Kidney glomerular epithelial cell (primary cell): ENCODE measurements at places on chromosomes 2 and 18.

DNA sequence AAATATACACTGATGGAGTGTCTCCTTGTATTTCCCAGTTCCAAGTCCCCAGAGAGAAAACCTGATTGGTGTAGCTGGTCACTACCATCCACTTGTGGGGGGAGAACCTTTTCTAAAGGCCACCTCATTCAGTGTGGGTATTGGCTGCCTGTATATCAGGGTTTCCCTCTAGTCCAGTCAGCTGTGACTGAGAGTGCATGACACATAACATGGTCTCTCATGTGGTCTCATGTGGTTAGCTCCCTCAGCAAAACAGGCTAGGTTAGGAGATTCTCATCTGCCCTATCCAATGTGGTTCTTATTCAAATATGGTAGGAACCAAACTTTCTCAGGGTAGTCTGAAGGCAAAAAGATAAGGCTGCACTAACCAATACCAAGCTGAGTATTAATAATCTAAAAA, 4.1 kb upstream of the GORASP2 start:
- DNase-seq, result no peak

DNA sequence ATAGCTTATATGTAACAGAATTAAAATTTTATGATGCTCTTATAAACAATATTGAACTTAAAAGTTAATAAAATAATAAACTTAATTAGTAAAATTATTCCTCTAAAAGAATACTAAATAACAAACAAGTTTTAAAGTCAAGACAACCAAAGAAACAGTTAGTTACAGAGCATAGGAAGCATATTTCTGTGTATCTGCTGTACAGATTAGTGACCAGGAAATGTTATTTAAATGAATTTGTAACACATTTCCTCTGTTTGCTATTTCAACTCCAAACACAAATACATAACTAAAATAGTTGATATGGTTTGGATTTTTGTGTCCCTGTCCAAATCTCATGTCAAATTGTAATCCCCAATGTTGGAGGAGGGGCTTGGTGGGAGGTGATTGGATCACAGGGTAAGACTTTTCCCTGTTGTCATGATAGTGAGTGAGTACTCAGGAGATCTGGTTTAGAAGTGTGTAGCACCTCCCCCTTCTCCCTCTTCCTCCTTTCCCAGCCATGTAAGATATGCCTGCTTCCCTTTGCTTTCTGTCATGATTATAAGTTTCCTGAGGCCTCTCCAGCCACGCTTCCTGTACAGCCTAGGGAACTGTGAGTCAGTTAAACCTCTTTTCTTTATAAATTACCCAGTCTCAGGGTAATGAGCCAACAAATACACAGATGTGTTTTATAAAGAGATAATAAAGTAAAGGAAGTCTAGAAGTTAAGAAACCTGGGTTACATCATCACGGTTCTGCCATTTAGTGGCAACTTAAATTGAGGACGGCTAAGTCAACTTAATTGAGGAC, 51.8 kb downstream of the ROCK2 start:
- DNase-seq, result no peak

DNA sequence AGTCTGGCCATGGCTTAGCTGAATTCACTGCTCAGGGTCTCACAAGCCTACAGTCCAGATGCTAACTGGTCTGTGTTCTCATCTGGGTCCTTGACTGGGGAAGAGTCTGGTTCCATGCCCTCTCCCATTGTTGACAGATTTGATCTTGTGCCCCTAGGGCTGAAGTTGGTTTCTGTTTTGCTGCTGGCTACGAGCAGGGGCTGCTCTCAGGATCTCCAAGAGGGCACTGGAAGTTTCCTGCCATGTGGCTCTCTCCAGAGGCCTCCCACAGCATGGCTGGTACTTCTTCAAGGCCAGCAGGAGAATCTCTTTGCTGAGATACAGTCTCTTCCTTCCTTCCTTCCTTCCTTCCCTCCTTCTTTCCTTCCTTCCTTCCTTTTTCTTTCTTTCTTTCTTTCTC, 78.1 kb downstream of the SPP2 start:
- no peak for DNase-seq

GRCh38 chr18:48762836-48763718, 187.7 kb downstream of the SMAD7 start:
- DNase-seq, result no peak

- DNase-seq, result no peak
These were observed 14.9 kb downstream of the LPIN2 start for GRCh38 chr18:2997846-2998564.

DNA sequence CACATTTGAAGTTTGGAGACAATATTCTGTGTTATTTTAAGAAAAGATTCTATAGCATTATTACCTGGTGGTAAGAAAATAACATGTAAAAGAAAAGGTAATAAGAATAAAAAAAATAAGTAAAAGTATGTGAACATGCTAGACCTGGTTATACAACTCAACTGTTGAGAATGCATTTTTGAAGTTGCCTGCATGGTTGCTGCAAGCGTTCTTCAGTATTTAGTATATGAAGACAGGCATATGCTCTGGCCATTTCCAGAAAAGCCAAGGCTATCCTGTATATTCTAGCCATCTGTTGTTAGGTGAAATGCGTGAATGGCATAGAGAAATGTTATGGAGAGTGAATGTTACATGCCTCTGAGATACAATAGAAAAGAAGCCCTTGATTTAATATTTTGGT, 6.8 kb upstream of the MMADHC start:
- no peak for DNase-seq

- no peak for DNase-seq
These were observed 291.5 kb upstream of the KLHL29 start for GRCh38 chr2:23093513-23093912.

GRCh38 chr2:3488855-3489763, 30.2 kb downstream of the ADI1 start:
- peak; percentile 8 for DNase-seq

DNA sequence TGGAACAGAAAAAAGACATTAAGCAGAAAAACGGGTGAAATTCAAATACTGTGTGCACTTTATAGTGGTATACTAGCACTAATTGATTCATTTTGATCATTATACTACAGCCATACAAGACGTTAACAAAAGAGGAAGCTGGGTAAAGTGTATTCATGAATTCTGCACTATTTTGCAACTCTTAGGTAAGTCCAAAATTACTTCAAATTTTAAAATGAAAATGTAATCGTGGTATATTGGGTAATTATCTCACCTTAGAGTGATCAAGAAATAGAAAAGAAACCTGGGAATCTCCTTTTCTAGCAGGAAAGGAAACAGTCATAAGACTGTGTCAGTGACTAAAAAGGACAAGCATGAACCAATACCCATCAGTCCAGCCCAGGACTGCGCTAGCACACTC, 5.4 kb downstream of the TGFBRAP1 start:
- DNase-seq, result no peak

GRCh38 chr2:176910828-176911227, 301.8 kb upstream of the HNRNPA3 start:
- no peak for DNase-seq

- DNase-seq, result peak; percentile 32
These were observed 211.6 kb upstream of the MMADHC start for GRCh38 chr2:149799013-149799705.

- DNase-seq, result no peak
These were observed 41.6 kb upstream of the HK2 start for GRCh38 chr2:74792282-74792681.

DNA sequence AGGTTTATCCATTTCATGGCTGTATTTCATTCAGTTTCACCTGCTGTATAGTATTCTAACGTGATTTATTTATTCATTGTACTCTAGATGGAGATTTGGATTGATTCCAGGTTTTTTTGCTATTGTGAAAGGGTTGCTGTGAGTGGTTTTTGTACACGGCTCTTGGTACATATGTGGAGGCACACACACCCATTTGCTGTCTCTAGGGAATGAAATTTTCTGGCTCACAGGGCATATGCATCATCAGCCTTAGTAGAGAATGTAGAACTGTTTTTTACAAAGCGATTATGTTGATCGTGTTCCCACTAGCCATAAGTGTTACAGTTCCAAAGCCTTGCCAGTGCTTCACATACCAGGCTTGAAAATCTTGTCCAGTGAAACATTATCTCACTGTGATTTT, 5.1 kb downstream of the SPTBN1 start:
- DNase-seq, result no peak

GRCh38 chr2:85183076-85183475, 49.9 kb downstream of the TCF7L1 start:
- no peak for DNase-seq

DNA sequence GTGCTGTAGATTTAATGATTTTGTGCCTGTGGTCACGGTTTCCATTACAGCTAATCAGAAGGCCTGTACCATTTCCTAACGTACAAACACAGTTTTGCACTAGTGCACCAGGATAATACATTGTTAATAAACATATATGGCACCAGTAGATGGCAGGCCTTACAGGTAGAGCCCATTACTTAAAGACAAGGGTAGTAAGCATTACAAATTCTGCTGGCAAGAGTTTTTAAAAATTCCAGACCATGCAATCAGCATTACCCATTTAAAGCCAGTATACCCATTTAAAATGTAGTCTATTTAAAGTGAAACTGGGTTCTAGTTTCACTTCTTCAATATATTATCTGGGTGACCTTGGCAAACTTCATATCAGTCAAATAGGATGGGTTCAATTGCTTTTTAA, 224.2 kb downstream of the NUP35 start:
- DNase-seq, result no peak

GRCh38 chr18:74353169-74353775, 37.6 kb downstream of the C18orf63 start:
- DNase-seq, result peak; percentile 59

- DNase-seq, result peak; percentile 79
These were observed 13.9 kb downstream of the NOSTRIN start for GRCh38 chr2:168816369-168816768.

DNA sequence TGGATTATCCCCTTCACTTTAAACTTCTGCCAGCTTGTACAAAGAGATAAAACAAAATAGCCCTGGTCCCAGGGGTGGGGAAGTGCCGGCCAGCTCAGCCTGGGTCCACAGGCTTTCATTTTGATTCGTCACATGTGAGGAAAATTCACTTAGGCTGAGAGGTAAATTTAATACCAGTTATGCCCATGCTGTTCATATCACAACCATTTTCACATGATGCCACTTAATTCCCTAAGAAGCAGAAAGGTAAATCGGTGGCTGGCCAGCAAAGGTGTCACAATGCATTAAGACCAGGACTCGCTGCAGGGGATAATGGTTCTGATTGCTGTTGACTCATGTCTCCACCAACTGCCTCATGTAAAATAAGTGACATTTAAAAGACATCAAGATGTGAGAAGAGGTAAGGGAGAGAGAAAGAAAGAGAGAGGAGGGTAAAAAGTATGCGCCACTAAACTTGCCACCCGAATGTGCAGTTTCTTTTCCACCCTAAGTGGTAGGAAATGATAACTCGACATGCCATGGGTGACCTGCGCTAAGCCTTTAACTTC, 261.0 kb upstream of the SIX3 start:
- DNase-seq, result no peak

DNA sequence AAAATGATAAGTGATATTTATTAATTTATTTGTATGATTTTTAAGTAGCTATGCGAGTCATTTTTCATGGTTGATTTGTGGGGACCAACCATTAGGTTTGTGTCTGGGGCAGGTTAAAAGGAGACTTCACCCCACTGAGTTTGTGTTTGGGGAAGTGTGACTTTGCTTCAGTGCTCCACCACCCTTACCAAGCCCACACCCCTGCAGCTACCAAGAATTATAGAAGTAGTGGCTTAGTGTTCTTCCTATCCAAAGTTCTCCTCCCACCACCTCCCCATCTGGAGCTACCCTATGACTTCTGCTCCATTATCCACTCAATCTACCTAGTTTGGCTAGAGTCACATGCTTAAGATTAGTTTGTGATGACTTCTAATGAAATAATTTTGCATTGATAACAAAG, 182.1 kb upstream of the ZEB2 start:
- DNase-seq, result no peak

- no peak for DNase-seq
These were observed 72.9 kb downstream of the PTRHD1 start for GRCh38 chr2:24720310-24720709.

DNA sequence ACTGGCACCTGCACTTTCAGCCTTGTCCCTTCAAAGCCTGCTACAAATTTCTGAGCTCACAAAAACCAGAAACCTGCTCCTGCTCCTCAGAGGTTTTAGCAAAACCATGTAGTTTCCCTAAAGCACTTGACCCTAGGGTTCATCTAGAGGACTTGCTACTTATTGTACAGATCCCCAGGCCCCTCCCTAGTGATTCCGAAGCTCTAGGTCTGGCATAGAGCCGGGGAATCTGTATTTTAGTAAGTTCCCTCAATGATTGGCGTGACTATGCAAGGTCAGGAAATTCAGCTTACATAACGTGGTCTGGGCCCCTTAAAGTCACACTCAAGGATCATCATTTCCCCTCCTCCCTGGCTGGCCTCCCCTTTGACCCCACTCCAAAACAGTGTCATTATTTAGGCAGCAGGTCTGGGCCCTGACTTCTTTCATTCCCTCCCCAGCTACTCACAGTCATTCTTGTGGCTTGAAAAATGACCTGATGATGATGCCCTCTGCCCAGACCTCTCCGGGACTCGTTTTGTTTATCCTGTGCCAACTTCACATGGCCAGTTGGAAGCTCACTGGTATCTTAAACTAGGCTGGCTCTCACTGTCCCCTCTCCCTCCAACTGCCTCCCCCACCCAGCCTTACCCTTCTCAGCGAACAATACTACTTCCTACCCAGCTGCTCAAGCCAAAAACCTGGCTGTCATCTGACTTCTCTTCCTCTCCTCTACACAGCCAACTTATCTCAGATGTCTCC, 36.0 kb downstream of the WDFY1 start:
- DNase-seq, result no peak

GRCh38 chr18:29925566-29925965, 1117.0 kb downstream of the DSC3 start:
- no peak for DNase-seq

DNA sequence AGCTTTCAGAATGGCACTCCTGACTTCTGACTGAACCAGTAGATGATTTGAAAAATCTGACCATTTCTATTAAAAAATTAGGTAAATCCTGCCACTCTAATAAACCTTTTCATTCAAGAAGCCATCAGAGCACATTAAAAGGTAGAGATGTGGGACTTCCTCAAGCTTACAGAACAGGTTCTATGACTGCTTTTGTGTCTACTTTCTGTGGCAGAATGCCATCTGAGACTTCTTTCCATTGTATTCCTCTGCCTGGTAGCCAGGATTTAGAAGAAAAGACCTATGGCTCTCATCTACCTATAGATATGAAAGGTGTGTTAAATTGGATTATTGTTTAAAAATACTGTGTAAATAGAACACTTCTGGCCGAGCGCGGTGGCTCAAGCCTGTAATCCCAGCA, 99.9 kb upstream of the NABP1 start:
- no peak for DNase-seq

GRCh38 chr18:8695932-8696517, 9.3 kb upstream of the MTCL1 start:
- no peak for DNase-seq

GRCh38 chr2:158179660-158180059, 78.0 kb downstream of the UPP2 start:
- DNase-seq, result no peak

GRCh38 chr2:150259746-150260145, 227.7 kb downstream of the RND3 start:
- DNase-seq, result no peak

GRCh38 chr2:239184179-239184578, 216.6 kb downstream of the HDAC4 start:
- no peak for DNase-seq
